ENCODE measurements at places on chromosomes 3 and 15. TPM values are rescaled to one million over a fixed set of nuclear protein-coding genes. Genes with fewer than 3 reads are reported as not detected.

Gene SERPINI2
- total RNA-seq: not detected

Gene COMMD2
- 27.7 TPM for total RNA-seq

Gene MRAS
- total RNA-seq: 10.2 TPM

Gene TRH
- total RNA-seq: not detected

Gene HYAL2
- 31.6 TPM for total RNA-seq

Gene MORC1
- total RNA-seq: not detected

Gene CISH
- total RNA-seq: 0.65 TPM

Gene SSUH2
- 0.90 TPM for total RNA-seq

Gene STRIT1
- total RNA-seq: not detected

Gene AGBL1
- total RNA-seq: not detected

Gene RBPMS2
- 8.9 TPM for total RNA-seq

Gene ZPLD1
- total RNA-seq: 0.05 TPM

Gene MCF2L2
- 0.75 TPM for total RNA-seq

Gene P2RY12
- total RNA-seq: not detected

Gene ZNF148
- total RNA-seq: 12.1 TPM

Gene GATM
- total RNA-seq: 1.8 TPM

Gene FMN1
- 0.25 TPM for total RNA-seq

Gene PLD1
- total RNA-seq: 10.1 TPM

Gene NR2E3
- not detected for total RNA-seq

Gene TM4SF18
- total RNA-seq: 39.5 TPM

Gene SLC12A8
- 0.89 TPM for total RNA-seq

Gene SATB1
- not detected for total RNA-seq

Gene POMGNT2
- 9.3 TPM for total RNA-seq

Gene AMIGO3
- 0.56 TPM for total RNA-seq

Gene GPR160
- 1.1 TPM for total RNA-seq

Gene ACP3
- total RNA-seq: not detected

Gene PARP3
- 9.3 TPM for total RNA-seq

Gene SLC6A20
- total RNA-seq: 0.06 TPM
